ENCODE measurements at places on chromosomes 11 and 22.

- no peak for DNase-seq
These were observed 826 bp upstream of the PTPRJ start for GRCh38 chr11:47979378-47980087.

GRCh38 chr22:44450503-44450902 lies 47.5 kb downstream of the RTL6 start:
- DNase-seq: no peak

DNA sequence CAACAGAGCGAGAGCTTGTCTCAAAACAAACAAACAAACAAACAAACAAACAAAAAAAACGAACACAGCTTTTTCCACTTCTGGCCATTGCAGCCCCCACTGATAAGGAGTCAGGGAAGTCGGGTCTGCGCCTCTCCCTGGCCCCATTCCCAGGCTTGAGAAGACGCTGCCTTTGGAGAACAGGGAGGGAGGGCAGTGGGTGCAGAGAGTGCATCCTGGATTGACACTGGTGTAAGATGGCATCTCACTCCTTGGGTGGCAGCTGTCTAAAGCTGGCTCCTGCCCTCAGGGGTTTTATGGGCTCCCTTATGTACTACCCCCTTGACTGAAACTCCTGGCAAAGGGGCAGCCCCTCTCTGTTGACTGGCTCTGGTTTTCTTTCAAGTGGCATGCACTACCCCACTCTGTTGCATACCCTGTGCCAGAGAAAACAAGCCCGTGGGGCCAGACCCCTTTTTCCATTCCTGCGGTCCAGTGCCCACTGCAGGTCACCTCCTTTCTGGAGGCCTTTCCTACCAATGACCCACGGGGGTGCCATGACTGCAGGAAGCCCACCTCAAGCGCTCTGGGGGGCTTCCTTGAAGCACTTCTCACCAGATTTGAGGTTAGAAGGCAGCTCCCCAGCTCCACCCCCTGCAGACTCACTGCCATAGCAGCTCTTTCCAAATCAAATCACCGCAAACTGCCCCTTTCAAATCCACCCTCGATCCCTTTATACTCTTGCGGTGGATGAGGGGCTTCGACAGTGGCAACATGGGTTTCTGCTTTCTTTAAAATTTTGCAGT lies 12.7 kb downstream of the DRAP1 start:
- no peak for DNase-seq

DNA sequence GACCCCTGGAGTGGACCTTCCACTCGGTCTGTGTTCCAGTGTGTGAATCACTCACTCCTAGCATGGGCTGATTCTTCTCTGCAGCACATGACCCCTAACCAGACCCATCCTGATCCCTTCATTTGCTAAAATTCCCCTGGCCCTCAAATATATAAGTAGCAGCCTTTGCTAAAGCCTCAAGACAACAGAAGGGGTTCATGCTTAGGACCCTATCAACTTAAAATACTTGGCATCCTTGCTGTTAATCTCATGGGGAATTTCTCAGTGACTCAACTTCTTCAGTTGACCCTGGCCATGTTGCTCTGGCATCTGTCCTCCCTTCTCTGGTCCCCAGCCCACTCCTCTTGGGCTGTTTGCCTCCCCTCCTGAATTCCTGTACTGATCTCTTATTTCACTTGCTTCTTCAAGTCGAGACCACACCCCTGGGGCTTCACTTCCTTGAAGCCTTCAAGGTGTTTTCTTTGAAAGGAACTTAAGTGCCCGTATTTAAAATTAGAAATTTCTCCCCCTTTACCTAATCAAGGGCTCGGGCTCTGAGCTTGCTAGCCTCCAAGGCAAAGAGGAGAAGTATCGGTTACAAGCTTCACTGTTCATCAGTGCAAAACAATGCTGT lies 23.6 kb downstream of the NNMT start:
- DNase-seq: no peak

- no peak for DNase-seq
These were observed 7.9 kb downstream of the PRR5 start for GRCh38 chr22:44709881-44710392.

DNA sequence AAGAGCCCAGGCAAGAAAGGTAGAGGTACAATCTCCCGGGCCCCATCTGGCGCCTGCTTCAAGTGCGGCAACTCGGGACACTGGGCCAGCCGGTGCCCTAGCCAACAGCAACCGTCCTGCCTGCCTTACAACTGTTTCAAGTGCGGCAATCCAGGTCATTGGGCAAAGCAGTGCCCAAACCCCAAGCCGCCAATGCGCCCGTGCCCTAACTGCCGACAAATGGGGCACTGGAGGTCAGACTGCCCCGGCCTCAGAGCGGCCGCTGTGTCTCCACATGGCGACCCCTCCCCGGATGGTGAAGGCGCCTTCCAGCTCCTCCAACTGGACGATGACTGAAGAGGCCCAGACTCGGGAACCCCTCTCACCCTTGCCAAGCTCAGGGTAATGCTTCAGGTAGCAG lies 11.4 kb upstream of the OR56A3 start:
- no peak for DNase-seq

DNA sequence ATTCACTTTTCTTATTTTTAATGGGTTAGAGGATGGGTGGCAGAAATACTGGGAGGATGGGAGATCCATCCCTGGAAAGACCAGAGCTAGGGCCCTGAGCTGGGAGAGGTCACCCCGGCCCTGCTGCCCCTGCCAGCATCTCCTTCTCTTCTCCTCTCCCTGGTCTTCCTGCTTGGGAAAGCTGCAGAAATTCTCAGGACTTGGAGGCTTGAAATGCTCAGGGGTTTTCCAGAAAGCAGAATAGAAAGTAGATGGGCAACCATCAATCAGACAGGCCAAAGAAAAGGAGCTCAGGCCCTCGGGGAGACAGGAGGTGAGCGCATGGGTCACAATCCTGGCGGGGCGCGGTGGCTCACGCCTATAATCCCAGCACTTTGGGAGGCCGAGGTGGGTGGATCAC lies 1.5 kb downstream of the APOBEC3H start:
- DNase-seq: no peak

DNA sequence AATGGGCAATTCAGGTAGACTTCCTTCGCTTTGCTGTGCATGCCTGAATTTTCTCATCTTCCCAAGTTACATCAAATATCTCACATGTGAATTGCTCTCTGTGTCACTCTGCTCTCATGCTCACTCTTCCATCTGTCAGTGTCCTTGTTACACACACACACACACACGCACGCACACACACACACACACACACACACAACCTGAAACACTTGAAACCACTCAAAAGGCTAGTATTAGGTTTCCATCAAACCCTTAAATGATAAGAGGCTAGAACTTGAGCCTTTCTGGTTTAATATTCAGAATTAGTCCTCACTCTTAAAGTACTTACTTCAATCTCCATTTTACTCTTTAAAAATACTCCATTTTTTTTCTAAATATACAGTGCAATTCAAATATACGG lies 282.4 kb downstream of the C11orf87 start:
- no peak for DNase-seq

DNA sequence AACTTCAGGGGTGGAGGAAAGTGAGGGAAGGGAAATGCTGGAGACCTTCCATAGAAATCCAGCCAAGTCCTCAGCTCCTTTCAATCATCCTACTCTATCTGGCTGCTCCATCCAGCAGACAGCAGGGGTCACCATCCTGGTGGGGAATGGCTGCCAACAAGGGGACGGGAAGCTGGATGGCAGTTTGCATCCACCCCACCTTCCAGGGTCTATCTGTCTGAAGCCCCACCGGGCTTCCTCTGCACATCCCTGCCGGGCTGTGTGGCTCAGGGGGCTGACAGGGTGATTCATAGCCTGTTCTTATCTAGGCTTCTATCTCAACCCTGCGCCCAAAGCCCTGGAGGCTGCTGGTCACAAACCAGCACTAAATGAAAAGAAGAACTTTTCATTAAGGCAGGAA lies 1.1 kb downstream of the SYTL2 start:
- no peak for DNase-seq

- peak; percentile 43 for DNase-seq
These were observed 20.9 kb downstream of the TSKU start for GRCh38 chr11:76803811-76804600.

GRCh38 chr22:41431656-41432055 lies 14.9 kb downstream of the TOB2 start:
- DNase-seq: no peak

DNA sequence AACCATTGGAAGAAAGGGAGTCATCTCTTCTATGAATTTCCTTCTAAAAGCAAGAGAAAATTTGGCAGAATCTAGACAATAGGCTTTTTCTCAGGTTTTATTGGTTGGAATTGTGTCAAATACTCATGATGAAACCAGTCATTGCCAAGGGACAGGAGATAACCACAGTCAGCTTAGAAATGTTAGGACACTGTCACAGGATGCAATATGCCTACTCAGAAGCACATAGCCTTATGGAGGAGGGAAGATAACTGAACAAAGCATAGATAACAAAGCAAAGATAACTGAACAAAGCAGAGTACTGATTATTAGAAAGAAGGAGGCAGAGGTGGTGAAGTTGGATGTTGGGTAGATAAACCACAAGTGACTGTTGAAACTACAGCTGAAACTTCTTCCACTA lies 303.5 kb upstream of the PDGFD start:
- no peak for DNase-seq

- DNase-seq: no peak
These were observed 62.5 kb upstream of the FGF3 start for GRCh38 chr11:69881467-69882269.

GRCh38 chr11:34606326-34607120 lies 14.4 kb upstream of the EHF start:
- no peak for DNase-seq

- DNase-seq: no peak
These were observed 880.8 kb downstream of the FAM181B start for GRCh38 chr11:81852896-81853295.

- no peak for DNase-seq
These were observed 9.6 kb downstream of the UFD1 start for GRCh38 chr22:19469421-19469820.

GRCh38 chr11:47109051-47109726 lies 67.5 kb downstream of the ARFGAP2 start:
- no peak for DNase-seq

- no peak for DNase-seq
These were observed 33.8 kb upstream of the NUP50 start for GRCh38 chr22:45129703-45130524.

GRCh38 chr11:86511086-86511551 lies 136.4 kb downstream of the CCDC81 start:
- no peak for DNase-seq

GRCh38 chr11:121472312-121472711 lies 19.5 kb upstream of the SORL1-AS1 start:
- DNase-seq: no peak

GRCh38 chr11:59759900-59760299 lies 4.7 kb downstream of the STX3 start:
- DNase-seq: no peak

- DNase-seq: no peak
These were observed 1427.1 kb downstream of the LRRC4C start for GRCh38 chr11:40032331-40032730.

GRCh38 chr11:94790661-94791180 lies 22.6 kb downstream of the AMOTL1 start:
- no peak for DNase-seq

GRCh38 chr22:46110215-46110614 lies 40.1 kb upstream of the PPARA start:
- DNase-seq: no peak

GRCh38 chr11:10544491-10545465 lies 3.8 kb upstream of the RNF141 start:
- DNase-seq: no peak

DNA sequence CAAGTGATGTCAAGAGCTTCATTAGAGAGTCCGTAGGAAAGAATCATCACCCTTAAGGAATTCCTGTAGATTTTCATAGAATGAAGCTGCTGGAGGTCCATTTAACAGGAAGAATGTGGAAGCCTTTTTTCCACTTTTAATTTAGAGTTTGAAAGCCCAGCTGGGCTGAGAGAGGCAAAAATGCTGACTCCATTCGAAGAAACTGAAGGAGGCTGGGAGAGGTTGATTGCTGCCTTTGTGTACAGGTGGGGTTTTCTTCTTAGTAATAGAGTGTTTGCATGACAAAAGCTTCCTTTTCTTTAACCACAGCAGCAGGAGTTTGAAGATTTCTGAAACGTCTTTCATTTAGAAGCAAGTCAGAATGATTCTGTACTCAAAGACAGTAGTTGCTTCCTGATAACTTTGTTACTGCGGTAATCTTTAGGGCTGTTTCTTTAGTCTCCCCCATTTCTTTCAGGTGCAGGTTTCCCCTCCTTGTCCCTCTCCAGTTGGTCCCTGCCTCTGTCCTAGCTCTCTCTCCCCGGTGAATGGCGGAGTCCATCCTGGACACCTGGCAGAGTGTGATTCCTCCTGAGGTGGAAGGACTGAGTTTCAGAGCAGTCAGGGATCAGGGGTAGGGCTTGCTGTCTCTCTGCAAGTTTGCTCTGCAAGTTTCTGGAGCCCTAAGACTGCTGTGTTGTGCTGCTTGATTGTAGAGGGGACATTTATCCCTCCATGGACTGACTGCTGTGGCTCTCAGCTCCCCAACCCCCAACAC lies 166.2 kb downstream of the LDLRAD3 start:
- DNase-seq: no peak

GRCh38 chr11:35363854-35364780 lies 55.2 kb downstream of the SLC1A2 start:
- no peak for DNase-seq

GRCh38 chr22:40758390-40758789 lies 60.8 kb downstream of the SLC25A17 start:
- DNase-seq: no peak

DNA sequence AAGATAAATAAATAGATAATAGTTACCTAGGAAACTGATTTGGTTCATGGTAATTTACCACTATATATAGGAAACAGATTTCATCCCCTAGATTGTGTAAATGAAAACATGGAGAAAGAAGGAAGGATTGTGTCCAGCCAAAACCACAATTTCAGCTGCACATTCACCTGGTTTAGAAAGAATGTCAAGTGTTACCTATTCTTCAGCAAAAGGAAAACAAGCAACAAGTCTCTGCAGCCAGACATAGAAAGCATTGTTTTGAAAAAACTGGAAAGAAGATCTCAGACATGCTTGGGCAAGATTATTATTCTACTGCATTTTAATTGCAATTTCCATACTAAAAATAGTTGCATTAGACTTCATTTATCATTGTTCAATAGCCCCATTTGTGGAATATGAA lies 8.8 kb upstream of the BMAL1 start:
- no peak for DNase-seq

- DNase-seq: no peak
These were observed 108.2 kb downstream of the SLC36A4 start for GRCh38 chr11:93089474-93090102.

- DNase-seq: no peak
These were observed 1112.0 kb upstream of the RAG2 start for GRCh38 chr11:37710031-37710430.
